Foreskin fibroblast (primary cell): ENCODE measurements at places on chromosomes 6 and 20.

DNA sequence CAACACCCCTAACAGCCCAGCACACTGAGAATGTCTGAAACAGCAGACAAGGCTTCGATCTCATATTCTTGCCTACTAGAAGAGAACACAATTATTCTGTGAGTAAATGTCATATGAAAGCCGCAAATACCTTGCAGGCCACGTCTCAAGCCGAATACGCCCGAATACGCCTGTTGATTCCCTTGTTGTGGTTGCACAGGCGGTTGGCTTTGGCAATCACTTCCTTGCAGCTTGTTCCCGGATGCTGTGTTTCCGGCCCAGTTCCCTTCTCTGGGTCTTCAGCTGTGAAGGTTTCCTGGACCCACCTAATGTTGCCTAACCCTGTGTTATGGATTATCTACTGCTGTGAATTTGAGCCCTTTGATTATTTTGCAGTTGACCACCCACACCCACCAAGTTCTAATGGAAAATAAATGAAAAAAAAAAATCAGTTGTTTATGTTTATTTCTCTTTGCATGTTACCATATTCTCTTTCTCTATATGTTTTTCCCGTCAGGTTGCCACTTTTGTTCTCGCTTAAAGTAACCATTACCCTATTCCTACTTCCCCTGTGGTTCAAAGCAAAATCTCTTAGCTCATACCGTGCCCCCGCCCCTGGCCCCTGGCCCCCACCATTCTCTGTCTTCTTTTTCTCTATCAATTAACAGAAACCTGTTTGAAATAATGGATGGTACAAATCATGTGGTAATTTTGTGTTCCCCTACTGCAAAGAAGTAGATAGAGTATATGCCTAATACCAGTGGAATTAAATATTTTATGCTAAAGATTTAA is 172.4 kb downstream of the ADGB start:
- no peak for DNase-seq

DNA sequence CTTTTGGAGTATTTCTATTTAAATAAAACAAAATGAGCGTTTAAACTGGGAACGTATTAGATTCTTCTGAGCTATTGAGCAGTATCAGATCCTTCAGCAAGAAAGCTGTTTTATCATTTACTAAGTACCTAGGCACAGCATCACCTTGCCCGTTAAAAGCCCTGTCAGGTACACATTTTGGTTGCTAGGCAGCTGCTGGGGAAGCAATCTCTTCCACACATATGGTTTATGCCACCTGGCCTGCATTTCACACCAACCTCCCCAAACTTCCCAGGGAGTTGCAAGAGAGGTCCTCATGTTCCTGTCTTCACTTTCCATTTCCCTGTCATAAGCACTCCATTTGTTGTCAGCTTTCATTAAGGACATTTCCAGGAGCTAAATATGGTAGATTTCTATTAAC is 400.1 kb downstream of the PLCB1 start:
- no peak for DNase-seq

GRCh38 chr20:63860325-63861051 is 810 bp upstream of the ABHD16B start:
- DNase-seq = no peak

DNA sequence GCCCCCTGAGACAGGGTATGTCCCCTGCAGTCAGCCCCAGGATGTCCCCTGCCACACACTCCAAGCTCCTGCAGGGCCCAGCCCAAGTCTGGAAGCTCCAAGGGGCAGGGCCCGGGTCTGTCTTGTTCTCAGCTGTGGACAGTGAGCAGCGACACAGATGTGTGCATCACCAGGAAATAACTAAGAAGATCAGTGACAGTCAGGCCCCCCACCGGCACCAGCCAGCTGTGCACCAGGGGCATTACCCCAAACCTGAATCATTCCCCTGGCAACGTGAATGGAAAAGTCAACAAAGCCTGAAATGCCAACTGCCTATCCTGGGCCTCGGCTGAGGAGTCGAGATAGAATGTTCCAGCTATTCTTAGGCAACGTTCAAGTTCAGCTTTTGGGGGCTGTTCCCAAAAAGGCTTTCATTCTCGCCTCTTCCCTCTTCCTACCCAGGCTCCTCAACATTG is 105.0 kb downstream of the PREX1 start:
- DNase-seq = peak; percentile 65

DNA sequence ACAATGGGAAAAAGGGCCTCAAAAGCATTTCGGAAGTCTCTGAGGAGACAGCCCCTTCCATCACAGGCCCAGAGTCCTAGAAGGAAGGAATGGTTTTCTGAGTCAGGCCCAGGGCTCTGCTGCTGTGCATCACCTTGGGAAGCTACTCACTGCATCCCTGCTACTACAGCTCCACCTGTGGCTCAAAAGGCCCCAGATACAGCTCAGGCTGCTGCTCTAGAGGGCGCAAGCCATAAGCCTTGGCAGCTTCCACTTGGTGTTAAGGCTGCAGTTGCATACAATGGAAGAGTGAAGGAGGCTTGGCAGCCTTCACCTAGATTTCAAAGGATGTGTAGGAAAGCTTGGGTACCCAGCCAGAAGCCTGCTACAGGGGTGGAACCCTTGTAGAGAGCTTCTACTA is 54.8 kb downstream of the MEI4 start:
- DNase-seq = no peak

GRCh38 chr6:150118203-150118602 is 24.6 kb upstream of the PPP1R14C start:
- no peak for DNase-seq

DNA sequence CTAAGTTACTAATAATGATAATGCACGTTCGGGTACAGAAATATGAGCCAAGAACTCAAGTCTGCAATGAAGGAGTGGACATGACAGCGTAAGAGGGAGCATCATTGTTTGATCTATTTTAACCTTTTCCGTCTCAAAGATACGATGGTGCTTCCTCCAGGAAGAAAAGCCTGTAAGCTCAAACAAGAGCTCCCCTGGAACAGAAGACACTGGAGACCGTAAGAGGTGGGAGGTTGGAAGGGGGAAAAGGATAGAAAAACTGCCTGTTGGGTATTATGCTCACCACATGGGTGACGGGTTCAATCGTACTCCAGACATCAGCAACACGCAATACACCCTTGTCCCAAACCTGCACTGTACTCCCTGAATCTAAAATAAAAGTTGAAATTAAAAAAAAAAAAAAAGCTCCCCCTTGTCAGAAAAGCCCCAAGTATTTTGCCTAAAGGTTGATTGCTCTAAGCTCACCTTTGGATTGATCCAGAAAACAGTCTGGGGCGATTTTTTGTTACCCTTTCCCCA is 180.5 kb downstream of the TRIM27 start:
- no peak for DNase-seq

DNA sequence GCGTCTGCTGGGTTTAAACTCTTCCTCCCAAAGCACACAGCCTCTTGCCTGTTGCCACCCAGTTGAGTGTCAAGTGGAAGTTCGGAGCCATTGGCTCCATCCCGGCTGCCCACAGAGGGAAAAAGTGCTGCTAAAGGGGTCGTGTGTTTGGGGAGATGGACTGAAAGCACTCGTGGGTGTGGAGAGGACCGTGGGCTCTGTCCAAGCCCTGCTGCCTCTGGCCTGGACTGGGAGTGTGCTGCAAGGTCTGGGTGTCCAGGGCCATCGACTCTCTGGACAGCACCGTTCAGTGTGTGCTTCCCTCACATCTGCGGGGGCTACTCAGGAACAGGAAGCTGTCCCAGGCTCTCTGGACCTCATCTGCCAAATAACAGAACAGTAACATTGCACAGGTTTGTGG is 269.3 kb downstream of the DLL1 start:
- DNase-seq = no peak

GRCh38 chr6:7290079-7290478 is 22.9 kb downstream of the SSR1 start:
- DNase-seq = no peak
